ENCODE measurements at places on chromosomes 16 and 17.
A peak's percentile ranks its signal among the peaks of the same experiment; 100 is the strongest.

- DNase-seq = no peak
These were observed 3.9 kb downstream of the CDH13 start for GRCh38 chr16:82630688-82631087.

DNA sequence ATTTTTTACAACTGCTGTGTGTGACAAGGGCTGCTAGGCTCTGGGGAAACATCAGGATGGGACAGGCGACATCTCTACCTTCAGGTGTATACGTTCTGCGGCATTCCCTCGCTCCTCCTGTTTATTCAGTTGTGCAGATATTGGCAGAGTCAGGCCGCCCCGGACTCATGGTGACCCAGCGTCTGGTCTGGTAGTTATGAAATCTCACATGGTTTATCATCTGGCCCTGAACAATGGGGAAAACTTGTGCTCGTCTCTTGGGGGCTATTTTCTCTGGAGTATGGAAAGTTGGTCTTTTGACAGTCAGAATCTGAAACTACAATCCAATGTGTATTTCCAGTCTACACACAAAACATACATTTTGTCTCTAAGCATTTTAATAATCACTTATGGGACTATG is 3.3 kb downstream of the MARCHF10 start:
- no peak for DNase-seq

- no peak for DNase-seq
These were observed 20.0 kb downstream of the ATP2A1 start for GRCh38 chr16:28898266-28898665.

DNA sequence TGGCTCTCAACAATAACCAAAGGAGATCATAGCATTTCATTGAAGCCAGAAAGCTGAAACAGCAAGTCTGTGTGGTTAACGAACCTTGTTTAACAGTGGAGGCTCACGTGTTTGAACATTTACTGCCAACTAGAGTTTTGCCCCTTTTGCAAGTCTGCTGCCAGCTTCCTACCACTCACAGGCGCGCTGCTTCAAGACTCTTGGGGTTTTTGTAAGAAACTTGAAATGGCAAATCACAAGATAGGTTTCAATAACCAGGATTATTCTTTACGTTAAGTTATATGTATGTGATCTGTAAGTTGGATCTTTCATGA is 1.2 kb downstream of the SNTB2 start:
- no peak for DNase-seq

DNA sequence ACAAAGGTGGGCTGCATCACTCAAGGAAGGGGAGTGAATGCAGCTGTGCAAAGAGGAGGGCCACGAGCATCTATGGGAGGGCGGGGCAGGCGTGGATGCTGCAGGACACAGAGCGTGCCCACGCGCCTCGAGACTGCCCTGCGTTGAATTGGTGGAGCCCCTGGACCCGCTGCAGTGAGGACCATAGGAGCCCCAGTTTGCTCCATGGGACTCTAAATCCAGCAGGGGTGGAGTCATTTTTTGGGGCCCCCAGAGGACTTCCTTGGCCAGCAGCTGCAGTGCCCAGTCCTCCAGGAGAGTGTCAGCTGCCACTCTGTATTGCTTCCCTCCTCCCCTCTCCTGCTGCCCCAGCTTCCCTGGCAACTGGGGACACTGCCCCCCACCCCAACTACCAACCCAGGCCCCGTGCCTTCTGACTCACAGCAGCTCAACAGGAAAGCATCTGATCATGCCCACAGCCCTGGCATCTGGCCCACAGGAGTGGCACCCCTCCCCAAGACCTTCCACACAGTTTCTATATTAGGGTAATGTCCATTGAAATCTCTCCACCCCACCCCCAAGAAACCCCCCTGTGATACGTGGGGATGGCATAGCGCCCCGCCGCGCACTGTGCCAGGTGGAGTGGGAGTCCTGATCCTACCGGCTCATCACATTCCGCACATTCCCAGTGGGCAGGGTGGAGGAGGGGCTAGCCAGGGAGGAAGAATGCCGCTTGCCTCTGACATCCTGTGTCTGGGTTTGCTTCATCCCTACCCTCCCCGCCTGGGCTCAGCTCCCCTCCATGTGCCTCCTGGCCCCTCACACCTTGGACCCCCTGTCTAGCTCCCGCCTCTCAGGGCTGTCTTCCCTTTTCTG is 27.8 kb upstream of the ITGA3 start:
- peak; percentile 80 for DNase-seq

DNA sequence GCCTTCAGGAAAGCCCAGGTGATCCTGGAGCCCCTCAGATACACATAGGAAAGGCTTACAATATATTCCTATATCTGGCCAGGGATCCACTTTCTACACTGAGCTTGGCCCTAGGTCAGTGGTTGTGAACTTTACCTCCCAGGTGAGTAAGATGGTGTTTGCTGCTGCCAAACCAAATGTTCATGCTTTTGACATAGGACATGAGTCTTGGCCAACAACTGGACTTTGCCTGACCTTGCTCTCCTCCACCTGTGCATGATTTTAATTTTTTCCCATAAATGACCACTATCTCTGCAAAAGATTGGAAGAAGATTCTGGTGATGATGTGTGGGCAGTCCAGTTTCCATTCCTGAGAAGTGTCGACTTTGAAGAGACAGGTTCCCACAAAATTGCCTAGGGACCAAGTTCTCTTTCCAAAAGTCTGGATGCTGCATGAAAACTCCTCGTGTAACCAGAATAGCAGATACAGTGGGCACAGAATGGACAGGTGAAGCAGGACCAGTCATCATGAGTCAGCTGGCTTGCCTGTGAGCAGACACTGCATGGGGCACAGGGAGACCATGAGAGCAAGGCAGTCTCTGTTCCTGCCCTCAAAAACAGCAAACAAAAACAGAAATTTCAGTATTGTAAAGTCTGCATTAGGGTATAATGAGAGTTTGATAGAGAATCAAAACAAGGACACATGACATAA is 226.4 kb upstream of the MON1B start:
- no peak for DNase-seq

- DNase-seq = no peak
These were observed 5.5 kb downstream of the NATD1 start for GRCh38 chr17:21247552-21248258.

DNA sequence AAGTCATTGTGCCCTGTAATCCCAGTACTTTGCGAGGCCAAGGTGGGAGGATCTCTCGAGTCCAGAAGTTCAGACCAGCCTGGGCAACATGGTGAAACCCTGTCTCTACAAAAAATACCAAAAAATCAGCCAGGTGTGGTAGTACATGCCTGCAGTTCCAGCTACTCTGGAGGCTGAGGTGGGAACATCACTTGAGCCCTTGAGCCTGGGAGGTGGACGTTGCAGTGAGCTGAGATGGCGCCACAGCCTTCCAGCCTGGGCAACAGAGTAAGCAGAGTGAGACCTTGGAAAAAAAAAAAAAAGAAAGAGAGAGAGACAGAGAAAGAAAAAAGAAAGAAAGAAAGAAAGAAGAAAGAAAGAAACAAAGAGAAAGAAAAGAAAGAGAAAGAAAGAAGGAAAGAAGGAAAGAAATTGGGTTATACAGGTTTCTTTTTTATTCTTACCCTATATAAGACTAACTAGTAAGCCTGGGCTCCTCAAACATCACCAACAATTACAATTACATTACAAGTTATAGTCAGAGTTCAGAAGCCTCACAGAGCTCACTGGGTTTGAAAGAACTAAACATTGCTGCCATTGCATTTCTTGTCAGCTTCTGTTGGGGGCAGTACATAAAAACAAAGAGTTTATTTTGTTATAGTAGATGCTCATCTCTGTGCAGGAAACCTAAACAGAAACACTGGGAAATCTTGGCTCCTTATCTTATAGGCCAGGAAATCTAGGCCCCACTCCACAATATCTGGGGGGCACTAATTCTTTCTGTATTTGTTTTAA is 6.7 kb upstream of the ABCA9 start:
- no peak for DNase-seq

DNA sequence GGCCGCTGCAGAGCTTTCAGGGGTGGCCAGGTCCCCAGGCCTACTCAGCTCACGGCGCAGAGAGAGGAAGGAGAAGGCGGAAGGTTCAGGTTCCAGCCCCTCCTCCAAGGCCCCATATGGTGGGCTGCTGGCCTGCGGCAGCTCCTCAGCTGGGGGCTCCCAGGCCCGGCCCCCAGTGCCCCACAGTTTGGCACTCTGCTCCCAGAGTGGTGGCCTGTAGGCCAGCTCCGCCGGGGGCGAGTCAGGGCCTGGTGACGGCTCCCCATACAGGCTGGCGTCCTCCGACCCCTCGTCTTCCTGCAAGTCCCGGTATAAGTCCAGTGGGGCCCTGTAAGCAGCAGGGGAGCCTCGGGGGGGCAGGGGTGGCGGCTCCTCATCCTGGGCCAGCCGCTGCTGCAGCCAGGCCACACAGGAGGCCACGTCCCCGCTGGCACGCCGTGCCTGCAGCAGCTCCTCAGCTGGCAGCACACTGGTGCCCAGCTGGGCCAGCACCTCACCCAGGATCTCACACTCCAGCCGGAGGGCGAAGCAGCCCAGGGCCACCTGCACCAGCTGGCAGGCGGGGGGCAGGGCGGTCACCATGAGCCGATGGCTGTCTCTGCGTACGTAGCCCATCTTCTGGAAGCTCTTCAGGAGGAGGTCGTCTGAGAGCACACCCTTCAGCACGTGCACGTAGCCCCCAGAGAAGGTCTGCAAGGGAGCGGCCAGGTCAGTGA is 3.7 kb downstream of the SPATA2L start:
- no peak for DNase-seq

- no peak for DNase-seq
These were observed 49.0 kb upstream of the SKAP1 start for GRCh38 chr17:48479014-48479402.

DNA sequence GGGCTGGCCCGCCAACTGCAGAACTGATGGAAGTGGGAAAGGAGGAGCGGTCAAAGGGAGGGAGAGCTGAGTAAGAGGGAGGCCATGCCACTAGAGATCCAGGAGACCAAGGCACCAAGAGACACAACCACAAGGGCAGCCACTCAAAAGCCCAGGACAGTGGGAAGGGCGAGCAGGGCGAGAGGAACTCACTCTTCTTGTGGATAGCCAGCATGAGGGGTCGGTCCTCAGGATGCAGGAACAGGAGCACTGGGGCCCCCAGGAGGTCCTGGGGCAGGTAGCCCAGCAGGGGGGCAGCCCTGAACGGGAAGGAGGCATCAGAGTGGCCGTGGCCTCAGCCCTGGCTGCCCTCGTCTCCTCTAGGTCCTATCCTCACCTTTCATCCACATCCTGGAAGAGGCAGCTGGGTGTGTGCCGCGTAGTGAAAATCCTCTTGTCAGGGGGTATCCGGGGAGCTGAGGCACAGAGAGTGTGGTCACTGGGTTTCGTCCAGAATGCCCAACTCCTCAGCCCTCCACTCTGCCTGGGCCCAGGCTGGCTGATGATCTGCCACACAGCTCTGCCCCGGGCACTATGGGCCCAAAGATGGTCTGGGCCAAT is 4.3 kb downstream of the PER1 start:
- no peak for DNase-seq

DNA sequence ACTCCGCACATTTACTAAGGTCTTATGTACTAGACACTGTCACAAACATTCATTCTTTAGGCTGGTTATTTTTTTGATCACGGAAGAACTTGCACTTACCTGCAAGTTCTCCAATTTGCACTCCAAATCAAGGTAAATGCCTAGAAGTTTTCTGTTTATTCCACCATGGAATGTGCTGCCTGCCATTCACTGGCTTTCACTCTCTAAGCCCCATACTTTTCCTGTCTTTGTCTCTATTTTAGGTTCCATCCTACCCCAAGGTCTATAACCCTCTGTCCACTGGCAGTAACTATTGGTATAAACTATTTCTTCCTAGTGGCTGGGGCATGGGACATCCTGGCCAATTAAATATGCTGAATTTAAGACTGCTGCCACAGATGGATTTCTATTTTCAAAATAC is 15.9 kb downstream of the XPO6 start:
- DNase-seq = no peak

GRCh38 chr17:63154586-63155244 is 188.7 kb downstream of the TANC2 start:
- no peak for DNase-seq

GRCh38 chr17:35161281-35161761 is 13.7 kb downstream of the UNC45B start:
- DNase-seq = no peak

DNA sequence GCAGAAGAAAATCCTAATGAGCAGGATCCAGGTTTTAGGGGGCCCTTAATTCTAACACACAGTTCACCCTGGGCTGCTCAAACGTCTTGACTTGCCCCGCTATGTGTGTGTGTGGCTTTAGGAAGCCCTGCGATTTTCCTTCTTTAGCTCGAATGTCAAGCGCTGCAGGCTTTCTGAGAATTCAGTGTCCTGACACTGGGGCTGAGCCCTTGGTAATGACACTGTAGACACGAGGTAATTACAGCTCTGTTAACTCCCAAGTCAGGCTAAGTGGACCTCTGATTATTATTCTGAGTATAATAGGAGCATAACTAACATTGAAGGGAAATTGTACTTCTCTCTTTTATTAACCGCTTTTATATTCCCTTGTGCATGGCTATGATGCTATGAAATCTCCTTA is 202.1 kb downstream of the RBFOX1 start:
- no peak for DNase-seq

DNA sequence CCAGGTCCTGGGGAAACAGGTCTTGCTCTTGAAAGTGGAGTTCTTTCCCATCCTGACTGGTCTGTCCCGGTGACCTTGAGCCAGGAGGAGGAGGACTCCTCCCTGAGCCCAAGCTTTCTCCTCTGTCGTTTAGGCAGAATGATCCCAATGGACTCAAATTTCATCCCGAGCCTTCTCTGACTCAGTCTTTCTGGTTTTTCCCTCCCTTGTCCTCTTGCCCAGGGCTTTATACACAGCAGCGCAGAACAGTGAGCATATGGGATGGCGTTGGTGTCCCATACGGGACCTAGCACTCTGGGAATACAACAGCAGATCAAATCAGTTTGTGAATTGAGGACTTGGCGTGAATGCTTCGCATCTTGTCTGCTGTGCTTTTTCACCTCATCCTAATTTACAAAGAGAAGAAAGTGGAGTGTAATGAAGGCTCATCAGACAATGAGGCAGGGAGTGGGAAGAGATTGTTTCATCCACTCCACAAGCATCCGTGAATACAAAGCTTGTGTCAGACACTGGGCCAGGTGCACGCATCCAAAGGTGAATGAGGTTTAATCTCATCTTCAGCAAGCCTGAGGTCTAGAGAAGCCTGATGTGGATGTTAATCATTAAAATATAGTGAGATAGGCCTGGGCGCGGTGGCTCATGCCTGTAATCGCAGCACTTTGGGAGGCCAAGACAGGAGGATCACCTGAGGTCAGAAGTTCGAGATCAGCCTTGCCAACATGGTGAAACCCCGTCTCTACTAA is 1.1 kb upstream of the XYLT1 start:
- no peak for DNase-seq

- DNase-seq = peak; percentile 49
These were observed 713 bp downstream of the COX11 start for GRCh38 chr17:54967621-54968261.

- no peak for DNase-seq
These were observed 23.5 kb downstream of the CACNG1 start for GRCh38 chr17:67067571-67068482.

GRCh38 chr17:40905370-40905769 is 20.3 kb upstream of the KRT20 start:
- no peak for DNase-seq

- no peak for DNase-seq
These were observed 39.9 kb downstream of the CDH1 start for GRCh38 chr16:68776821-68777485.

Data from iPS-NIHi11 (cell line).